ENCODE measurements at places on chromosomes 13 and 19.

DNA sequence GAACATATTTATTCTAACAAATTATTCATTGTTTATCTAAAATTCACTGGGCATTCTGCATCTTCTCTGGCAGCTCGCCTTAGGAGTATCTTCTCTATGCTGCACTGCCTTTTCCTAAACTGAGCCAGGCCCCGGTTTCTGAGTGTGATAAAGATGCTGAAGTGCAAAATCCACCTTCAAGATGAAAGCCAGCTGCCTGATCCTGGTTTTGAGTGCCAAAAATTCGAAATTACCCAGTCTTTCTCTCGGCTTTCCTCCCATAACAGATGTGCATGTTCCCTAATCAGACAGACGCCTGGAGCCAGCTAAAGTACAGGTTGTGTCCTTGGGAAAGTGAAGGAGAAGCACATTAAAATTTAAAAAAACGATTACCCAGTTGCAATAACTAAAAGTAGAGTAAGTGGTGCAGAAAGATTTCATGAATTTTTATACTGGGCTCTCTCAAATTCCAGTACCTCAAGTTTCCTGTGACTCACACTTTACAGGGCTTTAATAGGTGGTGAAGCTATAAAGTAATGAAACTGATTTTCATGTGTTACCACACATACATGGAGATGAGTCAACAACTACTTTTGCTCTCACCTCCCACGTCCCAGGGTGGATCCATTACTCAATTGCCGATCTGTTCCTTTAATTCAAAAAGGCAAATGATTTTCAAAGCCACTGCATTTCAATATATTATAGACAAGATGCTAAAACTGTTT lies 65.0 kb upstream of the GTF2F2 start:
- peak; percentile 5 for DNase-seq

- DNase-seq = no peak
Measured at GRCh38 chr13:104008541-104009435, 942.6 kb upstream of the SLC10A2 start.

DNA sequence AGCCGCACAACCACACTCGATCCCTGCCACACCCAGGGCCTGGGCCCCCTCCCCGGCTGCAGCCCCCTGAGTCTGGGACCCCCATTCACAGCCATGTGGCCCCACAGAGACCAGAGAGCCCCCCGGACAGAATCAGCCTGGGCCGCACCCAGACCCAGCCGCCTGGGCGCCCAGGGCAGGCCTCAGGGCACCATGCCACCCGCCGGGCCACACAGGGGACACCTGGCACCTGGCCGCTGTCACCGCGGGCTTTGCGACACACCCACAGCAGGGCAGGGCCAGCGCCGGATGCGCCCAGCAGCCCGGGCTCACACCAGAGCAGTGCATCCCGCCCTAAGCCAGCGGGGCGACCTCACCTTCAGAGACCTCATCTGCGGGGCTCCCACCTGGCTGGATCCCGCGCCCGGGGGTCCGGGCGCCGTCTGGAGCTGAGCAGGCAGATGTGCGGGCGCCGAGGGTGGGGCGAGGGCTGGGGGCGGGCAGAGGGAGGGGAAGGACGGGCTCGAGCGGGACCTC lies 443 bp downstream of the TBXA2R start:
- peak; percentile 25 for DNase-seq

- no peak for DNase-seq
Measured at GRCh38 chr13:54029720-54030119, 1001.1 kb downstream of the OLFM4 start.

- DNase-seq = no peak
Measured at GRCh38 chr13:63396746-63397145, 1981.1 kb upstream of the PCDH20 start.

DNA sequence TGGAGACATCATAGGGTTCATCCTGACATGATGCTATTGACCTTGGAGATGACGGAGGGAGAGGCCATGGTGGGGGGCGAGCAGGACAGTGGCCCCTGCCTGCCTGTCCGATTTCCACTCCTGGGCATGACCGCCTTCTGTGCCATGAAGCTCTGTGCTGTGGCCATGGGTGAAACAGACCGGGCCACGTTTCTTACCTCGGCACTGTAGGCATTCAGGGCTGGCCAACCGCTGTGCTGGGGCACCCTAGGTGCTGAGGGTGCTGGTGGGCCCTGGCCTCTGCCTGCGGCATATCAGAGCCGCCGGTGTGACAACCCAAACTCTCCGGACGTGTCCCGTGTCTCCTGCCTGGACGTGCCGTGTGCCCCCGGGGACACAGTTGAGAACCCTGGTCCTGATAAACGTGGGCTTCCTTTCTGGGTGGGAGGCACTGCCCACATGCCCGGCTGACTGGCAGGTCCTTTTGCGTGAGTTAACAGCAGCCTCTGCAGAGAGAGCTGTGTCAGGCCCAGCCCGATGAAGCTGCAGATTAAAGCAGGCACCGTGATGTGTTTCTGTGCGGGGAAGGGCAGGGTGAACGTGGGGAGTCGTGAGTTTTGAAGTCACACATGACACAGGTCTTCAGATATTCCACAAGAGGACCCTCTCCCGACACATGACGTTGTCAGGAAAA lies 46.5 kb downstream of the TMEM255B start:
- no peak for DNase-seq

DNA sequence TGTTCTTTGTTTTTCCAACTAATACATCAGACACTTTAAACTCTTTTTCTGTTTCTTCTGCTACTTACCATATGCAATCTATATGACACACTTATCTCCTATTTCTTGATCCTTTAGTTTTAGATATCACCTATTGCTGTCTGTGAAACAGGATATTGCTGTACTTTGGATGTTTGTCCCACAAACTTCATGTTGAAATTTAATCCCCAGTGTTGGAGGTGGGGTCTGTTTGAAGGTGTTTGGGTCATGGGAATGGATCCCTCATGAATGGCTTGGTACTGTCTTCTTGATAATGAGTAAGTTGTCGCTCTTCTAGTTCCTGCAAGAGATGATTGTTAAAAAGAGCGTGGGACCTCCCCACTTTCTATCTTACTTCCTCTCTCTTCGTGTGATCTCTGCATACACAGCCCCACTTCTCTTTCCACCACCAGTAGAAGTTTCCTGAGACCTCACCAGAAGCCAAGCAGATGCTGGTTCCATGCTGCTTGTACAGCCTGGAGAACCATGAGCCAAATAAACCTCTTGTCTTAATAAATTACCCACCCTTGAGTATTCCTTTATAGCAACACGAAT lies 244.2 kb downstream of the NHLRC3 start:
- DNase-seq = no peak

- no peak for DNase-seq
Measured at GRCh38 chr13:44458313-44458975, 84.8 kb downstream of the SERP2 start.

Data from CD4-positive, alpha-beta T cell treated with Interleukin-2 at 100 ng/mL for 4 hours (primary cell).